NCI-H187 (cell line): ENCODE measurements at places on chromosomes 4 and X.

DNA sequence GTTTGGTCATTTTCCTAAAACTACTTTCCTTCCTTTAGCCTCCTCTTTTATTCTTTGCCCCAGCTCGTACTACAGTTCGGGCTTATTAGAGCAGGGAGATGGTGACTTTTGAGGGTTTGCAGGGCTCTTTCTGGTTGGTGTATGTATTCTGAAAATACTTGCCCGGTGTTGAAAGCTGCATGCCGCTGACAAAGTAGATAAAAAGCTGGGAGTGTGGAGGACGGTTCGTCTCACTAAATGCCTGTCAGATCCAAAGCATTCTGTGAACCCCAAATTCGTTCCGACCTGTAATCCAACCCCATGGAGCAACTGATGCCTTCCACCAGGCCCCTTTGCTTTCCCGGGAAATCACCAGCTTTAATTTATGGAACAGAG is 19.2 kb downstream of the TRIM2 start:
- DNase-seq, result no peak

- DNase-seq, result no peak
Measured at GRCh38 chr4:15457406-15458201, 12.1 kb upstream of the CC2D2A start.

DNA sequence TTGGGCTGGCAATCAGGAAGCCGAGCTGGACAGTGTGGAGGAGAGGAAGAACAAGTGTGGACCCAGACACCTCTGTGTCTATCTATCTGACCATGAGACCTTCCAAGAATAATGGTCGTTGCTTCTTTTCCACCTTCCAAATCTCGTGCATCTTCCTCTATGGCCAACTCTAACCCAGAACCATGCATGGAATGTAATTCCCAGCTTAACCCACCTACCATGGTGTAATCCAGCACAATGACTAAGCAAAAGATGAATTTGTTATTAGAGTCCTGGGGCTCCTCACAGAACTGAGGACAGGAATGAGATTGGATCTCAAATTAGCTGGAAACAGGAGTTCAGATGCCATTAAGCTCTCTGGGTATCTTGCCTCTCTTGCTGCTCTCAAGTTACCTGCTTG is 17.4 kb upstream of the TMEM184C start:
- DNase-seq, result no peak

DNA sequence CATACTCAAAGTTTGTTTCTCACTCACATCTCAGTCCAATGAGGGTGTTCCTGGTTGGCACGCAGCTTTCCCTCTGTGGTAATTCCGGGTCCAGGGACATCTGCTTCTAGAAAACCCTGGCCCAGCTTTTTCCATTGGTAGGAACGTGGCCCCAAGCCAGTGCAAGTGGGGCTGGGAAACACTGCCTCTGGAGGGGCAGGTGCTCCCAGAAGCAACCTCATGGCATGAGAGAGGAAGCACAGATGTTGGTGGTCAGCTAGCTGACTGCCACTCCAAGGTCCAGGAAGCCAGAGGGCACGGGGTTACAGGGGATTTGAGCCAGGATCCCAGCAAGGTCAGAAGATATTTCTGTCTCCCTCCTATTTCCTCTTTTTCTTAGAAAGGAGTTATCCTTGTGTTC is 47.5 kb downstream of the DCTD start:
- DNase-seq, result no peak
